ENCODE measurements at places on chromosomes 5 and 9. TPM values are rescaled to one million over a fixed set of nuclear protein-coding genes. Genes with fewer than 3 reads are reported as not detected.

Gene HAND1
- total RNA-seq, result 4.1 TPM

DNA sequence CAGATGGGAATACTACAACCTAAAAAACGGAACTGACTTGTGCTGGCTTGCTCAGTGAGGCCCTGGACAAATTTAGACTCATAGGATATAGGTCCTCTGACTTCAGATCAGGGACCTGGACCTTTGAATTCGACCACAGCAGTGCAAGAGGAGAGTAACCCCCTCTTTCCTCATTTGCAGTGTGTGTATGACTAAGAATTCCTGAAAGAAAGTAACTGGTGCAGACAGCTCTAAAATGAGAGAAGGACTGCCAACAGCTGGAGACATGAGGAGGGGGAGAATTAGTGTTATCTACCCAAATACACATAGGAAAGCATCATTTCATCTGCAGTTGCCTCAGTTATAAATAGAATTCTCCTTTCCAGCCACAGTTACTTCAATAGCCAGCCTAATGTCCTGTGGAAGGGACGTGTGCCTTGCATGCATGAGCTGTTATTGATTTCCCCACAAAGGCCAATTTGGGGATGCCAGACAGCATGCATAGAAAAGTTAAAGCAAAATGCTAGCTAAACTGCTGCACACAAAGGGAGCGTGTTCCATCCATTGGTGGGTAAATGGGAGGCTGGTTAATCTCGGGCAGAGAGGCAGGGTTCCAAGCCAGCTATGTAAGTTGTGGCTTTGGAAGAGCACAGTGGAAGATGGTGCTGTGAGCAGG lies 442.7 kb downstream of the CDK5RAP2 start:
- no peaks in the 10 kb centered on the region for H3K4me1 ChIP-seq
- no peak overlapping the region for H3K27ac ChIP-seq

Gene PAPPA
- 5.7 TPM for total RNA-seq

DNA sequence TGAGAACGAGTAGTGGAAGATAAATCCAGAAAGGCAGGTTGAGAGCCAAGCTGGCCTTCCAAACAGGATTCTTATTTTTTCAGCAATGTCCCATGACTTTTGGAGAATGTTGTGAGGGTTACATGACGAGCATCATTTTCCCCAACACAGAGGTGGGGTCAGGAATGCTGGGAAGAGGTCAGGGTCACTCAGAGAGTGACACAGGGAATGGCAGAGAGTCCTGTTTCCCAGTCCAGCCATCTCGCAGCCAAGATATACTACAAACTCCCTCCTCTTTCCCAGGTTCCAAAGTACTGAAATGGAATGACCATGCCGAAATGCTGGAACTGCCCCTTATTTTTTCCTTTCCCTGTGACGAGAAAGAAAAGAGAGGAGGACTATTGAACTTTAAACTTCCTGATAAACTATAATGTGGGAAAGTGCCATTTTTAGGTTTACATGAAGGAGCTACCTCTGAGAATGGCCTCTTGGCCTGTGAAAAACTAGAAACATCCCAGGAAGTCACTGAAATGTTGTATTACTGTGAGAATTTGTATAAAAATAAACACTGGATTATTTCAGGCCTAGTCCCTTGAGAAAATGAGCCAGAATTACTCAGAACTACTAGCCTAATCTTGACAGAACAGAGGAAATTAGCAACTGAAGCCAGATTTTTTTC lies 420.4 kb downstream of the CETN3 start:
- DNase-seq, result no peak
- no peaks in the 10 kb centered on the region for H3K27me3 ChIP-seq
- H3K4me3 ChIP-seq, result no peak overlapping the region
- H3K27ac ChIP-seq, result peak overlapping the region; percentile 64

- H3K27me3 ChIP-seq, result no peaks in the 10 kb centered on the region
- H3K27ac ChIP-seq, result no peak overlapping the region
- H3K4me3 ChIP-seq, result no peak overlapping the region
- no peak for DNase-seq
- H3K36me3 ChIP-seq, result no peaks in the 10 kb centered on the region
Observed at GRCh38 chr5:100775533-100775855, 127.6 kb downstream of the ST8SIA4 start.

DNA sequence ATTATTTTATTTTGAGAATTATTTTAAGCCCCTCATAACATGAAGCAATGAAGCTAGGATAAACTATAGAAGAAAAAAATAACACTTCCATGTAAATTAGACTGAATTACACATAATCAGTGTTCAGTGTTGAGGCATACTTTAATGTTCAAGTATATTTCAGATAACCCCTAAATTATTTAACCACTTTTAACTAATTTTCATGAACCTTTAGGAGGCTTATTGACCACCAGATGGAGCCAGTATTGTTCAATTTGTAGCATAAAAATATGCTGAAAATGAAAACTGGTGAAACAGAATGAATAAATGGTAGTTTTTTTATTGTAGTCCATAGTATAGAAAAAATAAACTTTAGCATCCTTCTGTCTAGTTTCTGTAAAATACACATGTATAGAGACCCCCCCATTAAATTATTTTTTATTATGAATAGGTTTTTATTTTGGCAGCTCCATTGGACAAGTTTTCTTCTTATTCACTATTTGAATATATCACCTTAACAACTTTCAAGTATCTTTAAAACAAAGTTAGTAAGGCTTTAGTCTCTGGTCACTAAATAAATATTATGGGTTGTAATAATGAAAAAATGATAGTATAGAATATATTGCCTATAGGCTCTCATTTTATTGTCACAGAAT lies 190.1 kb downstream of the CWC27 start:
- no peaks in the 10 kb centered on the region for H3K36me3 ChIP-seq
- no peak for DNase-seq

GRCh38 chr9:133252301-133253020 lies 22.5 kb downstream of the ABO start:
- peak overlapping the region; percentile 31 for H3K27ac ChIP-seq
- H3K36me3 ChIP-seq, result no peaks in the 10 kb centered on the region
- DNase-seq, result no peak

GRCh38 chr5:142654578-142655058 lies 31.3 kb downstream of the FGF1 start:
- DNase-seq, result no peak
- no peaks in the 10 kb centered on the region for H3K27me3 ChIP-seq
- no peak overlapping the region for H3K4me3 ChIP-seq
- peaks cover 27% of the 10 kb centered on the region for H3K4me1 ChIP-seq

Data from right atrium auricular region (tissue), 2 donors.